ENCODE measurements at places on chromosomes 4 and X.

DNA sequence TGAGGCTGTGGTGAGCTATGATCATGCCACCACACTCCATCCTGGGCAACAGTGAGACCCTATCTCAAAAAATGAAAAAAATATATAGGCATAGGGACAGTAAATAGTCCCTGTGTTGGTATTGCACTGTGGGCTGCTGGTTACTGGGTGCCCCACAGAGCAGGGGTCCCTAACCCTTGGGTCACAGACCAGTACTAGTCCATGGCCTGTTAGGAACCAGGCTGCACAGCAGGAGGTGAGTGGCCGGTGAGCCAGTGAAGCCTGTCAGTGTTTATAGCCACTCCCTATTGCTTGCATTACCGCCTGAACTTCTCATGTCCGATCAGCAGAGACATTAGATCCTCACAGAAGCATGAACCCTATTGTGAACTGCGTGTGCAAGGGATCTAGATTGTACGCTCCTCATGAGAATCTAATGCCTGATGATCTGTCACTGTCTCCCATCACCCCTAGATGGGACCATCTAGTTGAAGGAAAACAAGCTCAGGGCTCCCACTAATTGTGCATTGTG is 106.5 kb downstream of the TNIP2 start:
- no peak overlapping the region for H3K27ac ChIP-seq
- DNase-seq: no peak
- peaks cover 2% of the 10 kb centered on the region for H3K4me1 ChIP-seq
- H3K36me3 ChIP-seq: peaks cover 29% of the 10 kb centered on the region

GRCh38 chr4:14110407-14110806 is 482.9 kb upstream of the BOD1L1 start:
- no peak for DNase-seq
- peaks cover 3% of the 10 kb centered on the region for H3K4me1 ChIP-seq
- H3K27me3 ChIP-seq: no peaks in the 10 kb centered on the region
- H3K27ac ChIP-seq: no peak overlapping the region
- no peak overlapping the region for H3K4me3 ChIP-seq

DNA sequence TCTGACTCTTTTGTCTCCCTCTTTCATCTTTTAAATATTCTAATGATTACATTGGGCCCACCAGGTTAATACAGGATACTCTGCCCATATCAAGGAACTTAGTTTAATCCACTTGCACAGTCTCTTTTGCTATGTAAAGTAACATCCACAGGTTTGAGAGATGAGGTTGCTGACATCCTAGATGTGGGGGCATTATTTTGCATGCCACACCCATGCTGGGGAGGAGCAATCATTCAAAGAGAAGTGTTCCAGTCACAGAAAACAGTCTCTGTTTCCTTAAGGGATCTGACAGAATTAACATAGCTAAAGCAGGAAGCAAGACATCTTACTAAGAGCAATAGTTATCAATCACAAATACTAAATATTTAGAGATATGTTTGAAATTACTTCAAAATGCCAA is 11.5 kb upstream of the TRAM1L1 start:
- H3K27ac ChIP-seq: no peak overlapping the region
- H3K27me3 ChIP-seq: no peaks in the 10 kb centered on the region

- H3K36me3 ChIP-seq: no peaks in the 10 kb centered on the region
- no peaks in the 10 kb centered on the region for H3K4me1 ChIP-seq
- H3K27ac ChIP-seq: no peak overlapping the region
These were observed 71.6 kb upstream of the DHX15 start for GRCh38 chr4:24655971-24656370.

DNA sequence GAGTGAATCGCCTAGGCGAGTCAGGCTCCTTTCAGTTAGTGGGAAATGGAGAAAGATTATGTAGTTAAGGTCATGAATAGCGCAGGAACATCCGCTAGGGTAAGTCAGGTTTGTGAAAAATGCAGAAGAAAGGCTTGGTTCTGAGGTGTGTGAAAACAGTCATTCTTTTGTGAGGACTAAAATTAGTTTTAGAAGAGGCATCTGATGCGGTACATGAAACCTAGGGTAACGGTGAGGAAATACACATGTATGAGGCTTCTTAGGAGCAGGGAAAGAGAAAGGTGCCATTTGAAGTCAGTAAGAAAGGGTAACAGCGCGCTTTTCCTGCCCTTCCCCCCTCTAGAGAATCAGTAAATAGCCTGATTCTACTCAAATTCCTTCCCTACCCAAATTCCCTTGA is 570 bp upstream of the RNF128 start:
- no peak for DNase-seq
- no peaks in the 10 kb centered on the region for H3K36me3 ChIP-seq
- no peak overlapping the region for H3K27ac ChIP-seq
- no peaks in the 10 kb centered on the region for H3K4me1 ChIP-seq
- peaks cover 54% of the 10 kb centered on the region for H3K27me3 ChIP-seq

Measured in SK-N-SH (cell line).